T-helper 17 cell (primary cell): ENCODE measurements at places on chromosomes 1 and 21.
A peak's percentile ranks its signal among the peaks of the same experiment; 100 is the strongest.

- no peak for DNase-seq
Observed at GRCh38 chr1:22878626-22879025, 94.0 kb downstream of the LACTBL1 start.

DNA sequence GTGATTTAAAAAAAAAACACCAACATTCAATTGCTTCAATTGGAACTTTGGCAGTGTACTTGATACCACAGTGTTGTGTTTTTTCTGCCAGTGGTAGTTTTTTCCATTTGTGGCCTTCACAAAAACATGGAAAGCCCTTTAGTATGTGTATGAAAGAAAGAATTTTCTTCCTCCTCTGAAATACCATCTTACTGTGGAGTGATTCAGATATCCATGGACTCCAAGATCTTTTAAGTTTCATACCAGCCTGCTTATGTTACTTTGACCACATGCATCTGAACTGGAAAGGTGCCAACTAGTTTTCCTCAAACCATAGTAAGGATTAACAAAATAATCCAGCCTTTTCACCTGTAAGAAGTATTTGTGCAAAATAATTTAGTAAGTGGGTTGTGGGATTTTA, 3.4 kb downstream of the PPP2R5A start:
- DNase-seq, result no peak

DNA sequence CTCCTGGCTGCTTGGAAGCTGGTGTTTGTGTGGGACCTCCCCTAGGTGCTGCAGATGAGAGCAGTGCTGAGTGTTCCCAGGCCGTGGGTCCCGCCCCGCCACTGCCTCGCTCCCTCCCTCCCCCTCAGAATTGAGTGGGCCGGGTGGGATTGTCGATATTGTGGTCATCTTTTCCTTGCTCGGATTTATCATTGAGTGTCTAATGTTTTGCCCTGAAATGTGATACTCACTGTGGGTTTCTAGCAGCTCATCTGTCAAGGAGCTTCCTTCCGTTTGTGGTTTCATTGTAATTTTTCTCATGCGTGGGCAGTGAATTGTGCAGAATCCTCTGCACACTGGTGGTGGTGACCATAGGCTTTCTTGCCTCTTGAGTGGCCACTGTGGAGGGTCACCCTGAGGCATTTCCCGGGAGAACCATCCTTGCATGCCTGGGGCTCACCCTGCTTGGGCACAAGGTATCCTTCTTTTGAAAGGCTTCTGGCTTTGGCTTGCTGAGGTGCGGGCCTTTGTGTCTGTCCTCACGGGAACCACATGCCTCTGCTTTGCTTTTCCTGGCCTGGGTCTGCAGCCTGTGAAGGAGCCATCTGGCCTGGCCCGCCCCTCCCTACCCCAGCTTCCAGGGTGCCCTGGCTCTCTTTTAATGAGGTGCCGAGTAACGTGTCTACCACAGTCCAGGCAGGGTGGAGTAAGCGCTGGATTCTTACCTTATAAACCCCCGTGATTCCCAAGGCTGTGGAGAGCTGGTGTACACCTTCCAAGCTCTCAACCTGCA, 25.6 kb downstream of the SLX9 start:
- DNase-seq, result no peak

- DNase-seq, result no peak
Observed at GRCh38 chr1:45545019-45545493, 5.6 kb upstream of the AKR1A1 start.

GRCh38 chr1:196444634-196445033, 163.6 kb downstream of the KCNT2 start:
- DNase-seq, result no peak

GRCh38 chr1:244837597-244838258, 2.3 kb downstream of the COX20 start:
- DNase-seq, result no peak

DNA sequence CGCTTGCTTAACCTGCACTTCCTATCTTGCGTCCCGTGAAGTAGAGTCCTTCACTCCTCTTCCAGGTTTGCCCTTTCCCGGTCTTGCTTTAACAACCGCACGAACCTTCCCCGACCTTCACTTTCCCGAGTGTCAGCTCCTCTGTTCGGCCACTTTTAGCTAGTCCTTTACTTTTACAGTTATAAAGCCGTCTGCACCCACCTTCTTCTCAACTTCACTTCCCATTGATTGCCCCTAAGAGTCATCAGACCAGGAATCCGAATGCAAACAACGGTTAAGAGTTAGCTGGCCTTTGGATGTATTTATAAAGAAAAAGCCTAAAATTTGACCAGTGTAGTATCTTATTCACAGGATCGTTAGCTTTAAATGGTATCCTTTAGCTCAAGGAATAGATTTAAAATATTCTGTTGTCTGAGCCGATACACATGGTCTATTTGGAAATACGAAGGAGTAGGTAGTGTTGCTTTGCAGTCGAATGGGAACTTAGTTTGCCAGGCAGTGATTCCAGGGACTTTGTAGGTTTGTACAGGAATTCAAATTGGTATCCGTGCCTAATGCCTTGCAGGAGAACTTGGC, 1.4 kb downstream of the PPP2R5A start:
- no peak for DNase-seq

DNA sequence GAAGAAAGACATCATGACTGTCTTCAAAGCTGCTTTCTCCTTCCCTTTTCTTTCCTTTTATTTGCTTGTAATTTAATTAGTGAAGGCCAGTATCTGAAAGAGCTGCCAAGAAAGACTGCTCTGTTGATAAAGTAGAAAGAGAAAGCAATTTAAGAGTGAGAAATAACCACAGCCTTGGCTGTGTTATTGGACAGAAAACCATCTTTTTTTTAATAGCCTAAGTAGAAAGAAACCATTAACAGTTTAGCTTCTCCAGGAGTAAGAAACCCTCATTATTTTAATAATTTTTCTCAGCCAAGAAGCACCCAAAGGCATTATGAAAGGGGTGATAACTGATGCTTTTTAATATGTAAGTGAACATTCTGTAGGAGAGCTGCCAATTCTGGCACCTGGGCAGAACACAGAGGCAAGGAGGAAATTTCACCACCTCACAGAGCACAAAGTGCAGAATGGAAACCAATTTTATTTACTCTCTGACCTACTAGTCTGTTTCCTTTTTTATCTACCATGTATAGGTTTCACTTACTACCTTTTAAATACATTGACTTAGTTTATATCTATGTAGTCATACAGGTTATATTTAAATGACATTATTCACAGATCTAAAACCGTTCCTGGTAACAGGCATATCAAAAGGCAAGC, 703.2 kb downstream of the MRPL39 start:
- no peak for DNase-seq

DNA sequence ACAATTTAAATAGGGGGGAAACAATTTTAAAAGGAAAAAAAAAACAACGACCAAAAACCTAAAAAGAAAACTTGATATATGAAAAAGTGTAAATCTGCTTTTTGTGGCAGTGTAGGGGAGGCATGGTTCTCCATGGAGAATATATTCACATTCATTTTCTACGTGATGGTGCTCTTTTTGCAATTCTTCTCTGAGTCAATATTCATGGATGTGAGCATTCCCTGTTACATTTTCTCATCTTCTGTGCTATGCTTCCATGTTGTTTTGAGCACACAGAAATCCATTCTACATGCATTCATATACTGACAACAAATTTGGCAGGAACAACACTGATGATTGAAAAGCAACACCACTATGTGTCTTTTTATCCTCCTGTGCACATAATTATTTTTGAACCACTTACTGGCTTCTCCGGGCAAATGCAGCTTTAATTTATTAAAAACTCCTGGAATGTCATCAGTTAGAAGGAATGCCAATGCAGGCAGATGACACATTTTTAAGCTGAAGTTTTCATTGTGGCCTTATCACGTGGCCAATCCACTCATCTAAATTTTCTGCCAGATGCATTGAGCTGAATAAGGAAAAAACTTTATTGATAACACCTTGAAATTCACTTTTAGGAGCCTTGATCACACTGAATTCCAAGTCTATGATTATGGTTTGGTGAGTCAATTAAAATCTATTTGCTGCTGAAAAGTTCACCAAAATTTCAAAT, 590.6 kb downstream of the NUF2 start:
- DNase-seq, result no peak

- DNase-seq, result no peak
Observed at GRCh38 chr1:97412166-97412565, 508.7 kb downstream of the DPYD start.

GRCh38 chr1:54998677-54999076, at the start of gene BSND:
Gene BSND (plus strand): TSS chr1:54998933. CDS start chr1:54999187, 254 bp downstream.
- DNase-seq, result no peak

DNA sequence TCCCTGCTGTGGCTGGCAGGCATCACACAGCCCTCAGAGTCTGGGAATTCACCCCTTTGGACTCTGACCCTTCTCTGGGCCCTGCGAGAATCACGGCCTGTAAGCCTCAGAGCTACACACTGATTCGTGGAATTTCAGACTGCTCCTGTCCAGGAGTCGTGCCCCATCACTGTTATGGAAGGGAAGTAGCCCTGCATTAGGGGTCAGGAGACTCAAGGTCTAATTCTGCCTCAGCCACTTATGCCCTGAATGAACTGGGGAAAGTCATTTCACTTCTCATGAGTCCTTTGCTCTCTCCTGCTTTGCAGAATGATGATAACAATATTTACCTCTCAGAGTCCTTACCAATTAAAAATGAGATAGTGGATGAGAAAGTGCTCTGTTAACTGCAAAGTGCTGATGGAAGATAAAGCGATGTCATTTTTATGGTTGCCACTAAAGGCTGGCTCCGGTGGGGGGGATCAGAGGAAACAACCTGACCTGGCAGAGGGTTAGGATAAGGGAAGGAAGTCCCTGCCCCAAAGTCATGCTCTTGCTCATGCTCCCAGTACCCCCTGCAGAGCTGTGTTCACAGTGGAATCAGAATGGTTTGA, 148.6 kb upstream of the CD34 start:
- no peak for DNase-seq

GRCh38 chr1:239696317-239696716, 309.9 kb downstream of the CHRM3 start:
- DNase-seq, result no peak

GRCh38 chr1:167541610-167542009, 12.0 kb downstream of the CREG1 start:
- no peak for DNase-seq

DNA sequence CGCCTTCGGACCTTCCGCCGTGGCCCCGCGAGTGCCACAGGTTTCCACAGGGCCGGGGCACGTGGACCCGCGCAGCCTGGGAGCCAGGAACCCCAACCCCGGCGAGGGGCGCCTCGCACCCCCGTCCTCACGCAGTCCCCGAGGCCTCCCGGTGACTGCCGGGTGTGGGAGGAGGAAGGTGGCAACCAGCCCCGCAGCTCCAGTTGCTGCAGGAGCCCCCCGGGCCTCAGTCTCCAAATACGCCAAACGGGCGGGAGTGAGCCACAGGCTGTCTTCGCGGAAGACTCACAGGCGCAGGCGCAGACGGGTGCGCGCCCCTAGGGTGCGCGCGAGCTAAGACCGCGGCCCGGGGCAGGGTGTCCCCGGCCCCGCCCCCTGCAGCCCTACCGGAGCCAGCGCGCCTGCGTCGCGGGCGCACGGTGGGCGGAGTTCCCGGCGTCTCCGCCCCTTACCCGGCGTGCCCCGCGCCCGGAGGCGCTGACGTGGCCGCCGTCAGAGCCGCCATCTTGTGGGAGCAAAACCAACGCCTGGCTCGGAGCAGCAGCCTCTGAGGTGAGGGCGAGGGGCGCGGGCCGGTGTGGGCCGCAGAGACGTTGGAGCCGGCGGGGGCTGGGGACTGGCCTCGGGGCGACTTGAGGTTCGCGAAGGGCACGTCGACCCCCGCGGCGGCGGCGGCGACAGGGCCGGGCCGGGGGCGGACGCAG, at the start of gene ARF1:
ARF1 (plus strand) TSS at position 495 of the 704 bp plus-strand sequence. CDS start 14,407 bp downstream, outside the sequence.
- DNase-seq, result peak; percentile 95

- DNase-seq, result no peak
Observed at GRCh38 chr1:93313026-93313425, 32.7 kb upstream of the DR1 start.

DNA sequence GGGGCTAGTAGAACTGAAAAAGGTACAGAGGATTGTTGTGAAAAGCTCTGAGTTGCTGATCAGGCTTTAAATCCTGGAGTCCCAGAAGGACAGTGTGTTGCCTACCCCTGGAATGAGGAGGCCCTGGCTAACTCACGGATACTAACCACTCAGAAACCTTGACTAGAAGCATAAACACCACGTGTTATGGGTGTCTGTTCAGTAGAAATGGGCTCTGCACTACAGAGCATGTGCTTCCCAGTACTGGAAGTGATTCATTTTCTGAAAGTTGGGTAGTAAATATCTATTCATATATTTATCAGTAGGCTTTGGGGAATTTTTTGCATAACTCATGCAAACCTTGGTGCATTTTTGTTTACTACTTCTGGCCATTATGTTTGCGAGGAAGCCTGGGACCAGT, 15.1 kb upstream of the CLCA1 start:
- no peak for DNase-seq

GRCh38 chr1:203556047-203556851, 62.3 kb downstream of the OPTC start:
- no peak for DNase-seq

DNA sequence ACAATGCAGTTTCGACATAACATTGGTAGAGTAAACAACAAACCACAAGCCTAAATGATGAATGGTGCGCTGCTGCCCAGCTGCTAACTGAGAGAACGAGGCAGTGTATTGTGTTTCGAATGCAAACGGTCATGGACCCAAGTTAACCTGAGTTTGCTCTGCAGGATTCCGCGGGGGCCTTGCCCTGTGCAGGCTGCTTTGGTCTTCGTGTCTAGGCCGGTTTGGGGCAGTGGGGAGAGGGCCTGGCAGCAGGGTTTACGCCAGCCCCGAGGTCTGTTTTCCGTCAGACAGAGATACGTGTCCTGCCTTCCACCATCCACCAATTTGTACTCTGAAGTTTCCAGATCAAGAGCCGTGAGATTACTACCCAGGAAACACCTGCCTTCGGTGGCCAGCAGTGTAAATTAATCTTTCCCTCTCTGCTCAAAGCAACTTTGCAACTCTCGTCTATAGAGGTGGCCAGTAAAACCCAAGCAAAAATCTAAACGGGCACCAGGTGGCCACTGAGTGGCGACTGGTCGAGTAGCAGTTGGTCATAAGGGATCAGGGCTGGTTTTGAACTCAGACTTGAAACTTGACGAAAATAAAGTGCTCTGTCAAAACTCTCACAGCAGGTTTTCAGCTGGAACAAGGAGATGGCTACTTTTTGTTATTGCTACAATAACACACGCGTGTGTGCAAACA, 6.3 kb upstream of the PRDM15 start:
- DNase-seq, result no peak

- DNase-seq, result no peak
Observed at GRCh38 chr1:18536915-18537314, 56.2 kb downstream of the KLHDC7A start.

DNA sequence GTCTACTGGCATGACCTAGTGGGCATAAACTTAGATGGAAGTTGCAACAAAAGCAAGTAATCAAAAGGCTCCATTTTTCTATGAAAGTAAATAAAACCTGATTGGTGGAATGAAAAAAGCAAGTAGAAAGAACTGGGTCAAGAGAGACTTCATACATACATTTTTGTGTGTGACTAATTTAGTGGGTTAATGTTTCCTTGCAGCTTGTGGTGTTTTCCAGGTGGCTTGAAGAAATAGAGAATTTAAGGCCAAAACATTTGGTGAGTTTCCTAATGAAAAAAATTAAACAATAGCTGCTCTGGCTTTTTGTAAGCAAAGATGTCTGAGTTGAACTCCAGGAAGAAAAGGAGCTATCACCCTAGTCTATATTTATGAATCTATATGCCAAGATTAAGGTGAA, 71.0 kb downstream of the ZC3H11B start:
- DNase-seq, result no peak
